Activated T-helper 1 cell treated with anti-CD3 and anti-CD28 coated beads, Interleukin-2, amount 50 U/mL, for 16 hours (primary cell): ENCODE measurements at places on chromosomes 16 and 17.

DNA sequence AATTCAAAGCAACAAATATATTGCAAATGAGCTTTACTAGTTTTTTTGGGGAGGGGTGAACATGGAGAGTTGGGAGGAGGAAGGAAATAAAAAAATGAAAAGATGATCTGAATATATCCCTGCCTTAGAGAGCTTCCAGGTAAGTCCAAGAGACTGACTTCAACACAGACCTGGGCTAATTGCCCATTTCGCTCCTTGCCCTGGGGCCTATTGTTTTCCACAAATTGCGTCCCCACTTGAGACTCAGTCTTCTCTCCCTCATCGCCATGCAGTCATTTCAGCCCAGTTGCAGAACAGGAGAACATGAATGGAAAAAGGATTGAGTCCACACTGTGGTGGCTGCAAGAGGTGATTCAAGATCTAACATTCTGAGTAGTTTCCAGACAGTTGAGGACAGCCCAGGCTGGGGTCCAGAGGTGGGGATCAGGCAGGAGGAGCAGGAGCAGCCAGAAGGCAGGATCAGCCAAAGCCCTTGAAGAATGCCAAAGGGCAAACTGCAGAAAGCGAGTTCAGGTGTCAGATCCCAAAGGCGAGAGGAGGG, 21.6 kb upstream of the TOB1 start:
- no peak for DNase-seq

DNA sequence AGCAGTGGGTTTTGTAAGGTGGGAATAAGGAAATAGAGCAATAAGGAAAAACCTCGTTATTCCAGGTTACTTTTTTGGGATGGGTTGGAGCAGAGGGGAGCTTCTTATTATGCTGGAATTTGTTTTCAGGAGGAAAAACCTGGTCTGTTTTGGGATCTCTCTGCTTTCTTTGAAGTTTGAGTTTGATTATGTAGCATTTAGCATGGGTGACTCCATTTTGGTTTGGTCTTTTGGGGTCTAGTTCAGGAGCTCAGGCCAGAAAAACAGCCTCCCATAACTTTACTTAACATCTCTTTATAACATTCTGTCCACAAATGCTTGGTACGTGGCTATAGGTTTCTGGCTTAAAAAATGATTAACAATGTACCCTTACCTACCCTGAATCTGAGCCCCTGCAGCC, 8.5 kb upstream of the ZG16 start:
- no peak for DNase-seq

GRCh38 chr16:47045459-47045858, 72.0 kb upstream of the DNAJA2 start:
- no peak for DNase-seq

DNA sequence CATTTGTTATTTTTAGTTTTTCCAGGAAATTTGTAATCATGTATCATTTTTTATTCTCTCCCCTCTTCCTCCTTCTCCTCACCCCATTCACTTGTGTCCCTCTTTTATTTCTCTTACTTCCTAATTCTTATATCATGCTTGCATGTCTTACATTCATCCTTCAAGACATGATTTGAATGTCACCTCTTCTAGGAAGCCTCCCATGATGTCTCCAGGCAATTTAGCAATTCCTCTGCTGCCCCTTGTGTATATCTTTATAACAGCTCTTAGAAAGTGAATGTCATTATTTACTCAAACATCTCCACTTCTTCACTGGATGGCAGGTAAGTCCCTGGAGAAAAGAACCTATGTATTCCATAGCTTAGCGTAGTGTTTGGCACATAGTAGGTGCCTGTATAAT, 7.8 kb downstream of the HNF1B start:
- no peak for DNase-seq

DNA sequence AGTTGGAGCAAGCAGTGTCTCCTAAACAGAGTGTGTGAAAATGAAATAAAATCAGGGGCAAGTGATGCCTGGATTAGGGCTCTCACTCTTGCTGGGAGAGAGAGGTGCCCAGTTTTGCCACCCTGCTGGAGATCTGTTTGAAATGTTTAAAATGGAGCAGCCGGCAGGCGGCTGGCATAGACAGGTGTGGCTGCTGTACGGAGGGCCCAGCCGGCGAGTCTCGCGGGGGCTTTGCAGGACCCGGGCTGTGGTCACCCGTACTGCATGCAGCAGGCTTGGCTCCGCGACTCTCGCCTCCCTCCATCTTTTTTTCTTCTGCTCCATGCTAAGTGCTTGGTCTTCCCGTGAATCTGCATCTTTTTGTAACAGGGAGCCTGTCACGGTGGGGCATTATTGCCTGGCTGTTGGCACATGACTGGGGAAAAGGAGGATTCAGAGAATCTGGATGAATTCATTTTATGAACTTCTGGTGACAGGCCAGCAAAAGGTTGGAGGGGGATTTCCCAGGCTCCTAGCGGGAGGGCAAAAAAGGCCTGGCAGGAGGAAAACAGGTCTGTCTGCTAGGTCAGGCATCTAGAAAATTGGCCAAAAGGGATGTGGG, 1.8 kb downstream of the ZNRF1 start:
- DNase-seq: no peak

- DNase-seq: peak; percentile 30
These were observed 6.1 kb downstream of the DNAI2 start for GRCh38 chr17:74280093-74280513.

GRCh38 chr16:48123104-48123788, 32.5 kb downstream of the ABCC12 start:
- DNase-seq: peak; percentile 20

GRCh38 chr16:51960931-51961330, 586.0 kb downstream of the TOX3 start:
- no peak for DNase-seq

DNA sequence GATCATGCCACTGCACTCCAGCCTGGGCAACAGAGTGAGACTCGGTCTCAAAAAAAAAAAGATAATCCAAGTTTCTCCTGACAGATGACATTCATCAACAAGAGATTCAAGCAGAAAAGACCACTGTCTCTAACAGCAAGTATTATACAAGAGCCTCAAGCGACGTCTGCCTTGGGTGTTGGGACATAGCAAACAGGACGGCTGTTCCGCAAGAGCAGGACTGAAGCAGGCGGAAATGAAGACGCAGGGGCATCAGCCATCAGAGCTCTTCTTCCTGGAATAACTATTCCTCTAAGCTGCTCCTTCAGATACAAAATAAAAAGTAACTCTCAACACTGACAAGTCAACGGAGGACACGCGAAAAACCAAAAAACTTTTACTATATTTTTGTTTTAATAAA, 54.0 kb downstream of the ANKRD11 start:
- DNase-seq: no peak

DNA sequence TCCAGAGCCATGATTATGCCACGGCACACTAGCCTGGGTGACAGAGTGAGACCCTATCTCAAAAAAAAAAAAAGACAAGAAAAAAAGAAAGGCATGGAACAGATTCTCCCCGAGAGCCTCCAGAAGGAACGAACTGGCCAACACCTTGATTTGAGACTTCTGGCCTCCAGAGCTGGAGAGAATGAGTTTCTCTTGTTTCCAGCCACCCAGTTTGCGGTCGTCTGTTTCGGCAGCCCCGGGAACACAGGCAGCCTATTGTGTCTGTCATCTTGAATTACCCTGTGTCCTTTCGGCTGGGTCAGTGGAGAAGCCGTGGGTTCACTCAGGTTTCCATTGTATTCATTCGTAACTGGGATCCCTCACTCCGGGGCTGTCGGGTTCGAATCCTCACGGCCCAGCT, 83.9 kb downstream of the RPA1 start:
- DNase-seq: no peak

DNA sequence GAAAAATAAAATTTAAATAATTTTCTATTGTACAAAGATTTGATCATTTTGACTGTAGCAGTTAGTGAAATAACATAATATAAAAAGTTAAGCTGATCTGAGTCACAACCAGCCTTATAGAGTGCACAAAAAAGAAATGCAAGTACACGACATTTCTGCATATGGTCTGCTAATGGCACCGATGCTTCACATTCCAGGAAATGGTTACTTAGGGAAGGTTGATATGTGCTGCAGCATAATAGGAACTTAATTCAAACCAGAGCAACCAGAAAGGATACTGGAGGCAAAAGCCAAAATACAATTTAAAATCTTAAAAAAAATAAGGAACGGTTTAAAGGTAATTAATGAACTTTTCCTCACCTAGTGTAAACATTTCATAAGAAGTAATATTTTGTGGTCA, 10.0 kb upstream of the CFDP1 start:
- DNase-seq: no peak

DNA sequence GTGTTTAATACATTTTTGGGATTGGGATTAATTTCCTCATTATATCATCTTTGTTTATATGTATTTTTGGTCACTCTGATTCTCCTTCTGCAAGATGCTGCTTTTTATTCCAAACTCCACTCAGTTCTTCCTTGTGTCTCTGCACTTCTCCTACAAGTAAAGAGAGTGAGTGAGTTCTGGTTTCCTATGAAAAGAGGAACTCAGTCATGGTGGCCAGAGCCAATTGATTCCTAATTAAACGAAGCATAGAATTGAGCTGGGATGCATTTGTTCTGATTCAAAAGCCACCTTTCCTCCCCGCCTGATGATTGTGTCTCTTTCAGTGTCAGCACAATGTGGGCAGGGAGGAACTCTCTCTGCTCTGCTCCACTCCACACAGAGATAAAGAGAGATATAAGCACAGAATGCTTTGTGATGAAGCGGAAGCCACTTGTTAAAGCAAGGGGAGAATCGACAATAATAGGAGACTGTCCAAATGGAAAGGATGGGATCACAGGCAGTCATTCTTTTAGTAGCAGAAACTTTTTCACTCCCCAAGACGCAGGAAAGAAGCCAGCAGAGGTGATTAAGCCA, 121.3 kb upstream of the GOT2 start:
- DNase-seq: no peak

GRCh38 chr16:64297863-64298600, 823.8 kb downstream of the CDH11 start:
- no peak for DNase-seq

DNA sequence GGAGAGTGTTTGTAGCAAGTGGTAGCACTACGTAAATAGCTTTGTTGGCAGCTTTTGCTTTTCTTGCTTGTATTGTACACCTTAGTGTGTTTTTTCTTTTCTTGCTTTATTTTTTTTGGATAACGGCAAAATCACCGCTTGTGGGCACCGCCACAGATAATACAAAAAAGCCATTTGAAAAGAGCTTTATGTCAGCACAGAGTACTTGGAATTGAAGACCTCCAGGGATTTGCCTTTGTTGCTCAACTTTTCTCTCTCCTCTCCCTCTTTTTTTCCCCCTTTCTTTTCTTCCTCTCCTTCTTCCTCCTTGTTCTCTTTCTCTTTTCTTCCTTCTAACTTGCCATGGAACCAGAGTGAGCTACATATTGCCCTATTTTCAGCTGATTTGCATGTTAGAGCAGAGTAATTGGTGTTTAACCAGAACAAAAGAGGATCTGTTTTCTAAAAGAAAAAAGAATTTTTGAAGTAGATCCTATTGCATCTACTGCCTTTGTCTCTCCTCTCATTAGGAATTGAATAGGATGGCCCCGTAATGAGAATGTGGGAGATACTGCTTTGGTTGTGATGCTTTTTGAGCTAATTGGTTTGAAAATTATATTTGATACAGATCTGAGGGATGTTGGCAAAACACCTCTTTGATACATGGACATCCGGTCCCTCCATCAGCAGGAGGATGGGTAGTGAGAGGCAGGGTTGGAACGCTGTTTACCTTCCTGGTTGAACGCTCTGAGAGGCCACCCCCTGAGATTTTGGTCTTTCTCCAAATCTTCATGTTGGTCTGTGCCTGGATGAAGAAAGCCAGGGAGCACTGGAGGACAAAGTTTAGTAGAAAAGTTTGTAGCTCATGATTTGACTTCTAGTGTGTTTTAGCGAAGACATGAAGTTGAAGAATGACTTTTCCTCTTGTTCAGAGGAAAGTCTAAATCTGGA, 85.6 kb downstream of the MSI2 start:
- no peak for DNase-seq

- DNase-seq: no peak
These were observed 148.7 kb downstream of the GRIN2A start for GRCh38 chr16:10033556-10033955.

- DNase-seq: no peak
These were observed 134.7 kb upstream of the CIBAR2 start for GRCh38 chr16:85246973-85247372.

DNA sequence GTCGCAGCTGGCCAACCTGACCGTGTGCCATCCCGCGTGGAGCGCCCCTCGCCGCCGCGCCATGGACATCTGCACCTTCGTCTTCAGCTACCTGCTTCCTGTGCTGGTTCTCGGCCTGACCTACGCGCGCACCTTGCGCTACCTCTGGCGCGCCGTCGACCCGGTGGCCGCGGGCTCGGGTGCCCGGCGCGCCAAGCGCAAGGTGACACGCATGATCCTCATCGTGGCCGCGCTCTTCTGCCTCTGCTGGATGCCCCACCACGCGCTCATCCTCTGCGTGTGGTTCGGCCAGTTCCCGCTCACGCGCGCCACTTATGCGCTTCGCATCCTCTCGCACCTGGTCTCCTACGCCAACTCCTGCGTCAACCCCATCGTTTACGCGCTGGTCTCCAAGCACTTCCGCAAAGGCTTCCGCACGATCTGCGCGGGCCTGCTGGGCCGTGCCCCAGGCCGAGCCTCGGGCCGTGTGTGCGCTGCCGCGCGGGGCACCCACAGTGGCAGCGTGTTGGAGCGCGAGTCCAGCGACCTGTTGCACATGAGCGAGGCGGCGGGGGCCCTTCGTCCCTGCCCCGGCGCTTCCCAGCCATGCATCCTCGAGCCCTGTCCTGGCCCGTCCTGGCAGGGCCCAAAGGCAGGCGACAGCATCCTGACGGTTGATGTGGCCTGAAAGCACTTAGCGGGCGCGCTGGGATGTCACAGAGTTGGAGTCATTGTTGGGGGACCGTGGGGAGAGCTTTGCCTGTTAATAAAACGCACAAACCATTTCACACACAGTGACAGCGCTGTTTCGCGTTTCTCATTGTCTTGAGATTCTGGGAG, 2.0 kb upstream of the ZACN start:
- no peak for DNase-seq

GRCh38 chr16:46629331-46630219, 8.4 kb upstream of the SHCBP1 start:
- no peak for DNase-seq
